ENCODE measurements at places on chromosomes 13 and 19.

DNA sequence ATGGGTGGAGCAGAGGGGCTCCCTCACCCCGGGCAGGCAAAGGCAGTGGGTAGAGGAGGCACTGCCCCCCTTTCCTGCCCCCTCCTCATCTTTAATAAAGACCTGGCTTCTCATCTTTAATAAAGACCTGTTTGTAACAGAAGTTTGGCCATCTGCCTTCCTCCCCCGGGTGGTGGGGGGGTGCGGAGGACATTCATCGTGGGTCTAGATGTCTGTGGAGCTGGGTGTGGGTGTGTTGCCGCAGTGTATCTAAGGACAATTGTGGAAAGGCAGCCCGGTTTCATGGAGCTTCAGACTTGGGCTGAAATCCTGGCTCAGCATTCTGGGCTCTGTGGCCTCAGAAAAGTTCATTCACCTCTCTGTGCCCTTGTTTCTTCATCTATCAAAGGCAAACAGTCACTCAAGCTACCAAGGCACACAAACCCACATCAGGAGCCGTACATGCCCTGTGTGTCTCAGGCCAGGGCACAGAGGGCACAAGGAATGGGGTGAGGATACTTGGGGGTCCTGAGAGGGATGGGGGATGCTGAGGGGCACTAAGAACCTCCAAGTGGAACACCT lies 8.8 kb upstream of the SWSAP1 start:
- DNase-seq: no peak

- no peak for DNase-seq
These were observed 2.5 kb upstream of the S1PR4 start for GRCh38 chr19:3175781-3176714.

GRCh38 chr19:33329736-33330135 lies 27.4 kb upstream of the CEBPA start:
- no peak for DNase-seq

DNA sequence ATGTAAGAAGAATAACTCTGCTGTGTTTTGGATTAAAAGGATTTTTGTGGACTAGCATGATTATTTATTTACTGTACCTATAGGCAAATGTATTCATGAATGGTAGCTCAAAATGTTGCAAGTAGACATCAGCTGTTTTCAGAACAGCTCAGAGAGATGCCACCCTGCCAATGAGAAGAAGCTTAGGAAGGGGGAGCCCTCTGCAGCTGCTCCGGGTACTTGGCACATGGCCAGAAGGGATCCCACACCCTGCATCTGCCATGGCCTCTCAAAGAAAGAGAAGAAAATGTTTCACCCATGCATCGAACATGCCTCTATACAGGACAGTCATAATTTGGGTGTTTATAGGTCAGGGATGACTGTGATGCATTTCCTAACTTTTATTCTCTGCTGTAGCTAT lies 30.5 kb upstream of the MBNL2 start:
- DNase-seq: no peak

- no peak for DNase-seq
These were observed 223.7 kb downstream of the KCNRG start for GRCh38 chr13:50238922-50239321.

DNA sequence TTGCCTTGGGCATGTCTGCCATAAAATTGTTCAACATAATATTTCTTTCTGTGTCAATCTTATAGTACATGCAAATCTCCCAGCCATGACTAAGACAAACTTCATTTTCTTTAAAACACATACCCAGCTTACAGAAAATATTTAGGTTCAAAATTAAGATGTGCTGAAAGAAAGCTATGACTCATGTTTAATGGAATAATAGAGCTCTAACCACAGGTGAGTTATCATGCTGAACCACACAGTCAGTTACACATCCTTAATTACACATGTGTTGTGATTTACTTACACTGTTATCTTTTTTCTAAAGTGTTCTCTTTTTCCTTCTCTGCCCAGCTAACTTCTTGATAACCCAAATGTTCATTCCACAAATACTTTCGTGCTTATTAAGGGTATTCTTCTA lies 1831.2 kb downstream of the OLFM4 start:
- no peak for DNase-seq

- no peak for DNase-seq
These were observed 319 bp downstream of the FRY start for GRCh38 chr13:32031815-32032370.

GRCh38 chr19:44848812-44849447 lies 2.8 kb downstream of the NECTIN2 start:
- DNase-seq: no peak

DNA sequence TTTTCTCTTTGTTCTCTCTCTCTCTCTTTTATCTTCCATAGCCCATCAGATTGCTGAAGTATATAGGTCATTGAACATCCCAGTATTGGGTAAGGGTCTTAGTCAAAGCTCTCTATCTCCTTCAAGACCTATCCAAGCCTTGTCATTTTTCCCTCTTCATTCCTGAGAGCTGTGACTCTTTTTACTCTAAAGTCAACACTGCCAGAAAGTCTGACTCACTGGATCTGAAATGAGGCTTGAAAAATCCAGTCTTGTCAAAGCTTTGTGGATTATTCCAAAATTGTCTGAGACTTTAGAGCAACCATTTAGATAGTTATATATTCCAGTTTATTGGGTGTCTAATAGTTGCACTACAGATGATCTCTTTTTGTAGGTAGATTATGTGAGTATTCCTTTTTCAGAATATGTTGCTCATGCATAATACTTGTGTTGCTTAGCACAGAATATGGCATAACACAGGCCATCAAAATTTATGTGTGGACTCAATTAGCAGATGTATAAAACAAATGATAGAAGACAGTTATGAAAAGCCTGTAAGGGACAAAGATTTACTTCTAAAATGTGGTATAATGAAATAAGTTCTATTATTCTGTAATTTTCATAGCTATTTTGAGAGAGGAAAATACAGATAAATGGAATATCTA lies 389.3 kb upstream of the PCDH9 start:
- no peak for DNase-seq

DNA sequence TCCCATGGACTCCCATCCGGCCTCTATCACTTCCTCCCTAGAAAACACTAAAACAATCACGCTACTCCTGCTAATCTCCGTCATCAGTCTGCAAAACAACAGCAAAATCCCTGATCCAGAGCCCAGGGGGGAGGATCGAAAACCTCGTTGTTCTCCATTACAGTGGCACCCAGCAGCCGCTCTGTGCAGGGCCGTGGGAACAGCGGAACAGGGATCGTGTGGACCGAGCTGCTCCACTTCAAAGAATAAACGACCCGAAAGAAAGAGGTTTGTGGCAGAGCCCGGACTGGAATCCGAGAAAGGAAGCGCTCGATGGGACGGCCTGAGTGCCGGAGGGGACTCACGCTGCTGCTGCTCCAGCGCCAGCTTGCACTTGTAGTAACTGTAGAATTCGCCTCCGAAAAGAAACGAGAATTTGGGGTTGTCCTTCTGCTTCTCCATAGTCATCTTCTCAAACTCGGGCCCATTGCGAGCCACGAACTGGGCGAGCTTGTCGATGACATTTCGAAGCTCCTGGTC lies 652 bp downstream of the CHERP start:
- no peak for DNase-seq
